Amygdala (tissue), 56 donors: ENCODE measurements at places on chromosomes 7 and 10.

GRCh38 chr10:3213208-3213607 is 40.6 kb upstream of the PITRM1 start:
- DNase-seq, result no peak

GRCh38 chr7:129108581-129108980 is 35.9 kb upstream of the TSPAN33 start:
- DNase-seq, result no peak

- DNase-seq, result no peak
These were observed 70.5 kb upstream of the AHR start for GRCh38 chr7:17227766-17228490.

GRCh38 chr10:101631821-101632475 is 43.8 kb downstream of the DPCD start:
- no peak for DNase-seq

DNA sequence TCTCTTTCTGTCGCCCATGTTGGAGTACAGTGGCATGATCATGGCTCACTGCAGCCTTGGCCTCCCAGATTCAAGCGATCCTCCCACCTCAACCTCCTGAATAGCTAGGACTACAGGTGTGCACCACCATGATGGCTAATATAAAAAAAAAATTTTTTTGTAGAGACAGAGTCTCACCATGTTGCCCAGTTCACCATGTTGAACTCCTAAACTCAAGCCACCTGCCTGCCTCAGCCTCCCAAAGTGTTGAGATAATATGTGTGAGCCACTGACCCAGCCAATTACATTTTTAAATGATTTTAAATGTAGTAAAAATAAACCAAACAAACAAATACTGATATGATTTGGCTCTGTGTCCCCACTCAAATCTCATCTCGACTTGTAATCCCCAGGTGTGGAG is 101.7 kb upstream of the LEP start:
- DNase-seq, result no peak

DNA sequence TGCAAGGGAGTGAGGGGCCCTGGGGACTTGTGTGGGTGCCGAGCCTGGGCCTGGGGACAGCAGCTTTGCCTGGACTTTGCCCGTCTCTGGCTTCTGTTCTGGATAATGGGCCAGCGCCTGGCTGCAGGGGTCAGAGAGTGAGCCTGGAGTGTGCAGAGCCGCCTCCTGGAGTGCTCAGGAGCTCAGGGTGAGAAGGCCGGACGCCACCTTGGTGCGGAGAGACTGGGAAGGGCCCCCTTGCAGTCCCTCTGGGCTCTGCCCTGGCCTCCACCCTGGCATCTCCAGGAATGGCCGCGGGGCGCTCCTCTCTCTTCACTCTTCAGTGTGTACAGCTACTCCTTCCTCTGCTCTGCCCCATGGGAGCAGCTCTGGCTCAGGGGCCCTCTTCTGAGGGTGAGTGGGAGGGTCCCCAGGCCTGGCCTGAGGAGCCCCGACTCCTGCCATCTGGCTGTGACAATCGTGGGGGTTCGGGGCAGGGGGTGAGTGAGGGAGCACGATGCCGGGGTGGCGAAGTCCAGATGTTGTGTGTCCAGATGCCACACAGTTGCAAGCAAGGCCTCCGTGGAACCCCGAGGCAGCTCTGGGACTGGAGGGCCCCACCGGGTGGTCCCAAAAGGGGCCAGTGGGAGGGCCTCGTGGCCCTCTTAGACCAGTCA is 187.1 kb downstream of the DNAJB6 start:
- DNase-seq, result no peak

GRCh38 chr10:5325076-5325475 is 39.7 kb upstream of the UCN3 start:
- no peak for DNase-seq

GRCh38 chr7:50210706-50211115 is 93.8 kb upstream of the IKZF1 start:
- DNase-seq, result no peak

GRCh38 chr7:74443543-74444247 is 10.0 kb upstream of the GTF2IRD1 start:
- no peak for DNase-seq

GRCh38 chr7:22262538-22262937 is 94.4 kb downstream of the RAPGEF5 start:
- no peak for DNase-seq

DNA sequence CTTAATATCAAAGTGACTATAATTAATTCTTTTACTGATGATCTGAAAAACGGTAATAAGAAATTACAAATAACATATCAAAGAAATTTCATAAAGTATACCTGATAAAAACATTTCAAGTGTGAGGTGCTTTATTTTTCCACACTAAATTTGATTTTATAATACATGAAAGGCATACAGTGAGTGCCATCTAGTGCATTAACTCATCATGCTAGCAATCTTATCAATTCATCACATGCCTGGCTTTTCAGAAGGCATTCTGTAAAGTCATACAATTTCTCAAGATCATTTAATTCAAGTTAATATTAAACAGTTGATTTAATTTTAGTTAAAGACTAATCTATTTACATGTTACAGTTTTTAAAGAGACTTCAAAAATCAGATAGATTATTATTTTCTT is 1020.9 kb downstream of the GATA3 start:
- DNase-seq, result no peak

GRCh38 chr7:69172357-69173077 is 425.8 kb upstream of the AUTS2 start:
- DNase-seq, result no peak

GRCh38 chr10:88901984-88902789 is 22.1 kb downstream of the STAMBPL1 start:
- no peak for DNase-seq

DNA sequence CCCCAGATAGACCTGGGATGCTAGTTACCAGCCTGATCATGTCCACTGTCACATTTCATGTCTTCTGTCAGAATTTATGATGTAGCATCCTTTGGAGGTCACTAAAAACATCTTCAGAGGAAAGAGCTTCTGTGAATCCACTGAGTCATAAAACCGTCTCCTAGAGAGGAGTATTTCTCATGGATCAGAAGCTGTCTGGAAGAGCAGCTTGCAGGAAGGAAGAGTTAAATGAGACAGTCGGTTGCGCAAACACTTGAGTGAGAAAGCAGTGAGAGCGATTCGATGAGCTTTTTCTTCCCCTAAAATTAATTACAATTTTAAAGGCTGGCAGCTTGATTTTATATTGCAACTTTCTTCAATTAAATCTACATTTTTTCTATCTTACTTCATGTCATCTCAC is 47.2 kb upstream of the WDR11 start:
- DNase-seq, result no peak

DNA sequence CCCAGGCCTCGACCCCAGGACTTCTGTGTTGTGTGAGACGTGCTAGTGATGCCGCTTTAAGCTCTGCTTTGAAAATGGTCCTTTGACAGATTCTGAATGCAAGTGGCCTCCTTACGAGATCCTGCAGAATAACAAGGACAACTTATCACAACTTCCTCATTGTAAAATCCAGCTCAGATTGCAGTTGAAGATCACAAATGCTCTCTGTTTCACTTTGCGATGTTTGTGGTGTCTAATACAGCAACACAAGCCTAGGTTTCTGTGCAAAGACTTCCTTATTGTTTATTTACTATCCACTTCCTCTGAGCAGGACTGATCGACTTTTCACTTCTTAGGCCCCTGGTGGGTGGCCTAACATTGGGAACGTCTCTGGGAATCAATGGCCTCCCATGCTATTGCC is 31.7 kb upstream of the INSIG1 start:
- DNase-seq, result no peak

DNA sequence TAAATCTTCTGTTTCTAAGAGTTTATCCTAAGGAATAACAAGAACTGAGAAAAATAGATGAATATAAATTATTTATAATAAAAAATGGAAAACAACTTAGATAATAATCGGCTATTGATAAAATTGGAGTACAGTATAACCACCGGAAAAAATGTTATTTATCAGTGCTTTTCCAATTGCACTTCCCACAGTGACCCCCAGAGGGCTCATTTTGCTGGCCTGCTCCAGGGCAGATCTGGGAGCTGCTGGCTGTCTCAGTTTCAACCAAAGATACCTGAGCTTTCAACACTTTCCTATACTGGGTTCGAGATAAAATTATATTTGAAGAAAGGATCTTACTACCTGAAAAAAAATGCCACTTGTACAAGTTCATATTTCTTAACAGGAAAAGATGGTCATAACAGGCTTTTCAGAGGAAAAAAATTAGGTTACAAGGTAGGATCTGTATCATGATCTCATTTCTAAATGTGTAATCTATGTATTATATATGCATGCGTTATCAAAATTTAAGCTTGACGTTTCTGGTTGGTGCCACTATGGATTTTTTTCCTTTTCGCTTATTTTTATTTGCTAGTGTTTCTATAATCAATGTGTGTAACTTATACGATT is 165.7 kb downstream of the NPSR1 start:
- DNase-seq, result no peak

- no peak for DNase-seq
These were observed 54.4 kb downstream of the PKD1L1 start for GRCh38 chr7:47893721-47894365.

- no peak for DNase-seq
These were observed 184.4 kb downstream of the MDFIC start for GRCh38 chr7:115106316-115106715.

- no peak for DNase-seq
These were observed at the start of gene PRKAR1B for GRCh38 chr7:727104-727805. TSS of gene PRKAR1B (minus strand) at chr7:727281. CDS start at chr7:711505, 15,776 bp downstream.

DNA sequence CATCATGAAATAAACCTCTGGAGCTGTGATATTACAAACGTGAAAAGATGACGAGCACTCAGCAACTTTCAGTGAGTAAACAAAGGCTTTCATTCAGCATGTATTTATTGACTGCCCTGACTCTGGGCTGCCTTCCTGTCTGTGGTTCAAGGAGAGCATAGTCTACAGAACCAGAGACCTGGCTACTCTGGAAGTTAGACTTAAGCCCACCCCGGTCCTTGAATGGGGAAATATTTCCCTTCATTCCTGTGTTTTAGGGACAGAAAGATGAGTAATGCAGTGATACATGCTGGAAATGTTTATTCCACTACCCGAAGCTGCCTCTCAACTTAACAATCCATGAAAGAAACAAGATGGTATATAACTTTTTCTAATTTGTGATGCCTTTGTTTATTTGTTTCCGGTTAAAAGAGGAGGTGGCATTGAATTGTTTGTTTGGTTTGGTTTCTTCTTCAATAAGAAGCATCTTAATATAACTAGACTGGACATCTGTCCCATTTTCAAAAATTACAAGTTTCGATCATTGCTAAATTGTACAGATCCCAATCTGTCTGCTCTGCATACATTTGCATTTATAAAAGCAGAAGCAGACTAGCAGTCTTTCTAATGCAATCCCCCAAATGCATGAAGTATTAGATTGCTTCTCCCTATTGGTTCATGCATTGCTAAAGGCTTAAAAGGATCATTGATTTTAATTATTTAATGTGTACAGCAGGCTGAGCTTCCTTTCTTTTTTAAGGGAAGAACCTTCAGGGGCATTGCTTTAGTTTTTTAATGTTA is 57.7 kb downstream of the TRUB1 start:
- no peak for DNase-seq

- no peak for DNase-seq
These were observed 29.8 kb downstream of the NDUFB2 start for GRCh38 chr7:140726281-140726680.
